ENCODE measurements at places on chromosomes 2 and 18.

DNA sequence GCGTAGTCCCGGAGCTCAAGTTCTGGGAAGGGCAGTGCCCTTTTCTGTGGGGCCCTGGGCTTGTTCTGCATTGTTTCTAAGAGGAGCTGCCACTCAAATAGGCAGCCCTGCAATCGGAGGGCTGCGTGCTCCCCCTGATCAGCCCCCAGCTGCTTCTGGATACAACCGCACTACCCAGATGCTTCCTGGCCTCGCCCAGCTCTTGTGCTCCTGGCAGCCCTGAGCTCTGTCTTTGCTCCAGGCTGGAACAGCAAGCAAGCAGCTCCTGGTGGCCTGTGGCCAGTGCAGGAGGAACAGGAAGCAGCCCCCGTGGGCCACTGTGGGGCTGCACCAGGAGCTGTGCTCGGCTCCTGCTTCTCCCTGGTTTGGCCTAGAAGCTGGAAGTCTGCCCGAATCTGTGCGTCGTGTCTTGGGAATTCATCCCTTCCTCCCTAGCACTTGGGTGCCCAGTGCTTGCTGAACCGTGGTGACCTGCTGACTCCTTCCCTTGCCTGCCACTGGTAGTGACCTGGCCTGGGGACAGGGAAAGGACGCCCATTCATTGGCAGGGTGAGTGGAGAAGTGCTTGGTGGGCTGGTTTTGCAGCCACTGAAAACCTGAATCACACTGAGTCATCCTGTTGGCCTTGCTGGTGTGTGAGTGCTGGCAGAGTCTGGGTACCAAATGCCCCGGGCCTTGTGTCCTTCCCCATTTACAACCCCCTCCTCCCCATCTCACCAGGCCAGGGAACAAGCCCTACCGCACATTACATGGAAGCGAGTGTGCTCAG lies 27.3 kb upstream of the NTSR2 start:
- DNase-seq, result no peak

DNA sequence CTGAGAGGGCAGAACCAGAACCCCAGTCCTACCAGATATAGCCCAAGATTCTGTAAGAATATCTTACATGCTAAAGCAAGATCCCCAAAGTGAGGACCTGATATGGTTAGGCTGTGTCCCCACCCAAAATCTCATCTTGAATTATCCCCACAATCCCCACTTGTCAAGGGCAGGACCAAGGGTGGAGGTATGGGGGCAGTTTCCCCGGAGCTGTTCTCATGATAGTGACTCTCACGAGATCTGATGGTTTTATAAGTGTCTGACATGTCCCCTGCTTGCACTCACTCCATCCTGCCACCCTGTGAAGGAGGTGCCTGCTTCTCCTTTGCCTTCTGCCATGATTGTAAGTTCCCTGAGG lies 19.9 kb downstream of the TTC32 start:
- no peak for DNase-seq

DNA sequence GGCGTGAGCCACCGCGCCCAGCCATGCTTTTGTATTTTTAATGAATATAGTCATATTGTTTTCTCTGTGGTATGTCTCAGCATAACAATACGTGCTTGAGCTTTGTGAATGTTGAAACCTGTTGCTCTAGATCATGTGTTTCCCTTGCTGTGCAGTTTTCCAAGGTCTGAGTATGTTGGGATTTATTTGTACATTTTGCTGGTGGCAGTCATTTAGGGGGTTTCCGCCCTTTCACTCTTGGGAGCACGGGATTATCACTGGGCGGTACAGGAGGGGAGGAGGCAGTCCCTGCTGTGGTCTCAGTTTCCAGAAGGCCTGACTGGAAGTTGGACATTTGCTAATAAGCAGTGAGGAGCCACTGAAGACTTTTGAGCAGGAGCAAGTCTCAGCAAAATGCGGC lies 24.9 kb upstream of the CATIP start:
- no peak for DNase-seq

DNA sequence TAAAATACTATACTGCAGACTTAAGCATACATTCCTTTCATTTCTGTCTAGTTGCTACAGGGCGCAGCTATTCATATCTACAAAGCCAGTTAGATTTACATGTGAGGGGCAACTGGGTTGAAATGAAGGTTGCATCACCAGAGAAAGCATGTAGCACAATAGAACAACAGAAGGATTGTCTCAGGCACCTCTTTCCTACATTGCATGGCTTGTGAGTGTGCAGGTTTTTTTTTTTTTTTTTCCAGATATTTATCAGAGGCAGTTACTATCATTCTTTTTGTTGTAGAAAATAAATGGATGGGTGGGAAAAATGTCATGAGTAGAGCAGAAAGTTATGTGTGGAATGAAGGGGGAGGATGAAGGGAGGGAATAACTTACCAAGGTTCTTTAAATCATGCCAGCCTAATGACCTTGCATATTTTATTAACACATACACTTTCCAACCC lies 86.8 kb downstream of the ERBB4 start:
- no peak for DNase-seq

DNA sequence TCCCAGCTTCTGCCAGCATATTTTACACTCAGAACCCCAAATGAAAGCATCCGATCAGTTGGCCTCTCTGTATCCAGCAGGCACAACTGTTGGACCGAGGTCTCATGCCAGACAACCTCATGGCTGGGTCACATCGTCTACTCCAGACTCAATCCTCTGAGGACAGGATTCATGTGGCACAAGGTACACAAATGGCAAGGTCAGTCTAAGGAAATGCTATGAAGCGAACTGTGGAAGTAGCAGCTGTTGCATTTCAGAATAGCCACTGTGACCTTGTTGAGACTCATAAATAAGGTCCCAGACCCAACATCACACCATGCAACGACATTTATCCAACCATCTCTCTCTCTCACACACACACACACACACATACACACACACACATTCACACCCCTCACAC lies 7.1 kb upstream of the FZD7 start:
- DNase-seq, result no peak

- DNase-seq, result no peak
Observed at GRCh38 chr2:147600646-147601045, 244.2 kb upstream of the ACVR2A start.

DNA sequence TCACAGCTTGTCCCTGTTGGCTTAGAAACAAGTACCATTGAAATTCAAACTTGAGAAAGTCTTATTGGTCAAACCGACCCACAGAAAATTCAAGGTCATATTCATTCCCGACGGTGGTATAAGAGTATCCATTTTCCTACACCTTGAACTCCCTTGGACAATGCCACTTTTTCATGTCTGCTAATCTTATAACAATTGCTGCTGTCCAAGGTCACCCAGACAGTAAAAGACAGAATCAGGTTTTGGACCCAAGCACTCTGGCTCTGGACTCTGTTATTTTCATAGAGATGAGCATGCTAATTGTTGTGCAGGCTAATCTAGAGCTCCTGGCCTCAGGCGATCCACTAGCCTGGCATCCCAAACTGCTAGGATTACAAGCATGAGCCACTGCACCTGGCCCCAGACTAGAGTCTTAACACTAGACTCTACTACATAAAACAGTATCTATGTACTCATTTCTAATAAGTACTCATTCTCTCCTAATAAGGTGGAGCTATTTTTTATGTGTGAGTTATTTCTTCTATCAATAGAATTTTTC lies 57.8 kb downstream of the C2orf76 start:
- DNase-seq, result no peak

All from stimulated activated CD8-positive, alpha-beta memory T cell treated with anti-CD3 and anti-CD28 coated beads, Interleukin-4, amount 100 ng/mL, for 1 hour (primary cell).